AG04450 (cell line): ENCODE measurements at places on chromosomes 3 and 15.

- no peak for DNase-seq
These were observed 61.4 kb downstream of the GABRB3 start for GRCh38 chr15:26711445-26711844.

GRCh38 chr3:115019900-115020299 lies 127.2 kb downstream of the ZBTB20 start:
- no peak for DNase-seq

DNA sequence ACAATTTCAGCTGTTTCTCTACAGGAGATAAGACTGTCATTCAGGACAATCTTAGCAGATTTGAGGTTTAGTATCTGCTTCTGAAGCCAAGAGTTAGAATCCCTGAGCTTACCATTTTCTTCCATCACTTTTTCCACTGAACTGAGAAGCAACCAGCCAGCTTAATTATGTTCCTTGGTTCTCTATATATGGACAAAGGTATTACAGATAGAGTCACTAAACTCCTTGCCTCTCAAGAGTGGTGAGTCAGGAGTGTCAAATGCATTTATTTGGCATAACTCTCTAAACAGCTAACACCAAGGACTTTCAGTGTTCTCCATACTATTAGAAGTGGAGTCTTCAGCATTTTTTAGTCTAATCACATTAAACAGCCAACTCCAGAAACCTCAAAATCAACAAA lies 239.3 kb downstream of the ALCAM start:
- DNase-seq: peak; percentile 21

- no peak for DNase-seq
These were observed 1505.7 kb upstream of the CADM2 start for GRCh38 chr3:83453056-83453455.

DNA sequence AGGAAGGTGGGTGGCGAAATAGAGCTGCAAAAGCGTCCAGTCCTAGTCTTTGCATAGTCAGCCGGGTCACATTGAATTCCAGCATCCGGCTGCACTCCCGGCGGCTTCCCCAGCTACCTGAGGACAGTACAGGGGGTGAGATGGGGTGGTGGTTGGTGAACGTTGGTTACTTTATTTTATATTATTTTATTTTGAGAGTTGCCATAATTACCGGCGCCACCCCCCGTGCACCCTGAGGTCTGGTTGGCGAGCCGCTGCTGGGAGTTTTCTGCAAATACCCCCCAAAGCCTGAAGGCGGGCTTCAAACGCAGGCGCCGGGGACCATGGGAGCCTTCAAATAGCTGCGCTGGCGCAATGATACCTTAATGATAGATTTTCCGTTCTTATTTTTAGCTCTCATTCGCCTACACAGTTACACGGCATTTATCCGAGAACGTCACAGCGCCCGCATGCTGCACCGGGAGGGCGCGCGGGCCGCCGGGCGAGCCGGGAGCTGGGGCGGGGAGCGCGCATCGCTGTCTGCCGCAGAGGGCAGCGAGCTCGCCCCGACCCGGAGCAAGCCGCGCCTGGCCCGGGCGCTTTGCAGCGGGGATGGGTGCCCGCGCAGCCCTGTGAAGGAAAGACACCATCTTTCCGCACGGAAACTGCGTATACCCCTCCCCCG lies 756 bp upstream of the RASGRF1 start:
- no peak for DNase-seq

GRCh38 chr3:183845608-183846288 lies 20.4 kb upstream of the MAP6D1 start:
- DNase-seq: no peak

- no peak for DNase-seq
These were observed 487.4 kb downstream of the FGF12 start for GRCh38 chr3:192239956-192240355.

DNA sequence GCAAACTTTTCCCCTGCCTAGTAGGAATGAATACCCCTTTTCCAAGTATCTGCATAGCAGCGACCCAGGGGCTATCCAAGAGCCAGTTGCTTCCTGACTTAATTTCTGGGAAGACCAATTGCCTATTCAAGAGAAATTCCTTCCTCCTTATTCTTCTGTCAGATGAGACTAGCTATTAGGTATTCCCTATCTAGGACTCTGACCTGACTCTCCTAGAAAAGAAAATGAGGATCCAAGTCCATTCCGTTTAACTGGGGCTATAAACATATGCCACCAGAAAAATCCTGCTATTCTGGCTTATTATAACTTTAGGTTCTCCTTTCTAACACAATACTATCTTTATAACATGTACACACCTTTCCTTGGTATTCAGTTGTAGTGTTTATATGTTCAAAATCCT lies 1.7 kb downstream of the HHLA2 start:
- no peak for DNase-seq

DNA sequence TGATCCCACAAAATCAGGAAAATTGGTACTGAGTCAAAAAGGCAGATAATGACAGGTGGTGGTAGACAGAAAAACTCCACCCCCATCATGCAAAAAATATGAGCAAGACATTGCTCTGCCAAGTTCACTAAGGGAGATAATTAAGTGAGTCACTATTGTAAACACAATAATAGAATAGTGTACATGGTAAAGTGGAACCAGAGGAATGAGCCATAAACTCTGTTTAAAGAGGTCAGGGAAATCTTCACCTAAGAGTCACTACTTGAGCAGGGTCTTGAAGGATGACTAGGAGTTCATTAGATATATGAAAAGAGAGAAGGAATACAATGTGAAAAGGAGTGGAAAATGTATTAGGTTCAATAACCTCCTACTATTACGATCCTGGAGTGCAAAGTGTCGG lies 213.4 kb upstream of the PEX5L start:
- DNase-seq: no peak

DNA sequence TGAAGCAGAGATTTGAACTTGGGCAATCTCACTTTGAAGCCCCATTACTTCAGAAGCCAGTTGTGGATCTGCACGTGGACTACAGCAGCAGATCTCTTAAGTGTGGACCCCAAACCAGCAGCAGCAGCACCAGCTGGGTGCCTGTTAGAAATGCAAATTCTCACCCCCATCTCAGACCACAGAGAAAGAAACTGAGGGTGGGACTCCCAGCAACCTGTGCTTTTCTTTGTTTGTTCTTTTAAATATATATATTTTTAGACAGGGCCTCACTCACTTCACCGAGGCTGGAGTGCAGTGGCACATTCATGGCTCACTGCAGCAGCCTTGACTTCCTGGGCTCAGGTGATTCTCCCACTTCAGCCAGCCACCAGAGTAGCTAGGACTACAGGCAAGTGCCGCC lies 53.2 kb downstream of the SLTM start:
- DNase-seq: no peak

DNA sequence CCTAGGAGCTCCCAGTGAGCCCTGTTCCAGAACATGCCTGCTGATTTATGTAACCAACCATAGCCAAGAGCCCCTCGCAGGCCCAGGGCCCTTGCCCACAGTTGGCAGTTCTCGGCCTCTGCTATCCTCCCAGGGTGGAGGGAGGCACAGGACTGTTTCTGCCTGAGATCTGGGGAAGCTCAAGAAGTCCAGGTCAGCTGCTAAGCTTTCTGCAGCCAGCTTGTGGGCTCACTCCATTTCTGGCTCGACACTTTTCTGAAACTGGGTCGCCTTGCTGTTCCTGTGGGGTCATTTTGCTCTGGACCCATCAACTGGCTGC lies 72.5 kb upstream of the HERC1 start:
- no peak for DNase-seq

GRCh38 chr3:32323604-32324003 lies 68.0 kb upstream of the CMTM7 start:
- no peak for DNase-seq

DNA sequence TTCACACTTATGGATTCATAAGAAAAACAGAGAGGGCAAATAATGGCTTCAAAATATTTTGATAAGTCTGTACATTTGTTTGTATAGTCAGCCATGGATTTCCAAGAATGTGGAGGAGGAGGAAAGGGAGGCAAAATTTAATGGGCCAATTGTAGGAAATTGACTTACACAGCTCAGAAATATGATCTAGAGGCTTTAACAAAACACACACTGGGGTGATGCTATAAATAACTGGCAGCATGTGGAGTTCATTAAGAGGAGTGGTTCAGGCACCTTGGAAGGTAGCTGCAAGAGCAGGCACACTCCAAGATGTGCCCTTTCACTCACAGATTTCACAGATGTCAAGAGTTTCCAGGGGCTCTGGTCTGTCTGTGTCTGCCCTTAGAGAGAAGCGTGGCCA lies 193.4 kb upstream of the RASGRP1 start:
- peak; percentile 30 for DNase-seq

DNA sequence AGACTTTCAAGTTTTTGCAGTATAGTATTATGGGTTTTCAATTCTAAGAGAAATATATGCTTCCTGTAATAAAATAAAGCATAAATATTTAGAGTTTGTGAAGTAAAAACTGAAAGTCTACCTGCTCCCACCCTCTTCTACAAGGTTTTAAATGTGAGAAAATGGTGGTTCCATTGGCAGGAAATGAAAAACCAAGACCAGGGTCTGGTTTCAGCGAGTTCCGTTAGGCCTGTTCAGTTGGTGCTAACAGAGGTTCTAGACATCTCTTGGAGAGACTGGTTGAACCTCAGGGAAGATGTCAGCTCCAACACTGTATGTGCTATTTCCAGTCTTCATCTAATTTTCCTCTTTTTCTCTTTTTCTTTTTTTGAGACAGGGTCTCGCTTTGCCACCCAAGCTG lies 11.8 kb upstream of the MYO1E start:
- DNase-seq: no peak

DNA sequence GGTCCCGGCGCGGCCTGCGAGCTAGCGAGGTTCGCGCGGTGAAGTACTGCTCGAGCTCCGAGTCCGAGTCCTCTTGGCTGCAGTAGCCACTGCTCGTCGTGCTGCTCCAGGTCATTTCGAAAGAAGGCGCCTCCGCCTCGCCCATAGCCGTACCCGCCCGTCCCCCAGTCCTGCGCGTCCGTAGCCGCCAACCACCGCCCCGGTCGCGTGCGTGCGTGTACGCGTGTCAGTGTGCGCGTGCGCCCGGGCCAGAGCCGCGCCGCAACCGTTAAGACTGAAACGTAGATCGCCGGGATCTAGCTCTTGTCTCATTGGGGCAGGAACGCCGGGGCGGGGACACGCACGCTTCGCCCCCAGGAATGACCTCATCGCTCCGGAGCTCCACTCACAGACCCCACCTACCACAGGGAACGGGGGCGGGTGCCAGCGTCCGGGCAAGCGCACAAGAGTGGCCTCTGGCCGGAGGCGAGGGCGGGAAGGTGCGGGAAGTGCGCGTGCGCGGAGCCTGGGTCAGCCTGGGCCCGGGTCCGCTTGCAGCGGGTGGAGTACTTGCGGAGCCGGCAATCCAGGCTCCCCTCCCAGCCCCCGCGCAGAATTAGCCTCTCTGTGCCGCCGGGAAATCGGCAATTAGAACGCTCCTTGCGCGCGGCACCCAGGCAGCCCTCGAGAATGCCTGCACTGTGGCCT lies 3.3 kb downstream of the RASSF1 start:
- peak; percentile 99 for DNase-seq

DNA sequence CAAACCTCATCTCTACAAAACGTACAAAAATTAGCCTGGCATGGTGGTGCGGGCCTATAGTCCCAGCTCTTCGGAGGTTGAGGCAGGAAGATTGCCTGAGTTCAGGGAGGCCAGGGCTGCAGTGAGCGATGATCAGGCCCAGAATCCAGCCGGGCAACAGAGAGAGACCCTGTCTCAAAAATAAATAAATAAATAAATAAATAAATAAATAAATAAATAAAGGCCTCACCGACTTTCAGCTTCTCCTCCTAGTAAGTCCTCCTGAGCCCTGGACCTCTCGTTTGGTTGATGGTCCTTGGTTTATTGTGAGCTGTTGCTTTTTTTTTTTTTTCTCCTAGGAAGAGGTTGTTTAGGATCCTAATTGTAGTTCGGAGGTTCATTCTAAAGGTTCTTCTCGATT lies 25.1 kb downstream of the WDR73 start:
- no peak for DNase-seq

GRCh38 chr3:177424521-177424920 lies 227.2 kb upstream of the TBL1XR1 start:
- no peak for DNase-seq

- DNase-seq: no peak
These were observed 155.5 kb downstream of the PLD1 start for GRCh38 chr3:171654809-171655208.

- no peak for DNase-seq
These were observed 21.3 kb downstream of the COLQ start for GRCh38 chr3:15500107-15500724.

- DNase-seq: no peak
These were observed 23.4 kb downstream of the SACM1L start for GRCh38 chr3:45712434-45713110.

- DNase-seq: peak; percentile 21
These were observed 88.3 kb upstream of the PPIB start for GRCh38 chr15:64251121-64251520.
